Stimulated activated CD4-positive, alpha-beta T cell treated with anti-CD3 and anti-CD28 coated beads, TNF-alpha, amount 100 ng/mL, for 48 hours (primary cell): ENCODE measurements at places on chromosomes 5 and 9.

GRCh38 chr5:142883025-142883424, 112.8 kb downstream of the ARHGAP26 start:
- DNase-seq: no peak

DNA sequence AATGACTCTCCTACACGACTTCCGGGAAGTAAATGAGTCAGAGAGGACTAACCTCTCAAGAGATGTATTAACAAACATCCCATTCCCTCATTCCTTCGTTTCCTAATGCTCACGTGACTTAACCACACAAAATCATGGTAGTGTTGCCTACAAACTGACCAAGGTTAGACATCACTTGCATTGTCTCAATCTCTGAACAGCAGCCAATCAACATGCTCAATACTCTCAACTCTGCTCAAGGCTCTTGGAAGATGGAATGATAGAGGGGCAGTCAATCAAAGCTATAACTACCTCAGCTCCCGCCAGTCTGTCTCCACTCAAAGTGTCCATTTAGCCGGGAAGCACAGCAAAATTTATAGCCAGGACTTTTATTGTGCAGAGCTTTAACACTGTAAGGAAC, 143.8 kb upstream of the PIK3R1 start:
- no peak for DNase-seq

DNA sequence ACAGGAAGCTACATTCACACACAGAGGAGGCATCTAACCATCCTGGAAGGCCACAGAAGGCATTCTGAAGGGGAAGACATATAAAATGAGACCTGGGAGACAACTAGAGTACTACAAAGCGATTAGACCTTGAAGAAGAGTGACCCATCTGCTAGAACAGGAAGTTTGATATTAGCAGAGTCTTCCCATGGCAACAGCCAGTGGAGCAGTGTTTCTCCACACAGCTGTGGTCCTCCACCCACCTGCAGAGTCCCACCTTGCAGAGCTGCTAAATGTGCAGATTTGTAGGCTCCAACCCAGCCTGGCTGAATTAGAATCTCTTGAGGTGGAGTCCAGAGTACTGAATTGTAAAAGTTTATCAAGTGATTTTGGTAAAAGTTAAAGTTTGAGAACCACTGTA, 267.0 kb downstream of the CETN3 start:
- no peak for DNase-seq

- no peak for DNase-seq
Measured at GRCh38 chr9:35841645-35841900, 12.5 kb downstream of the TMEM8B start.

GRCh38 chr5:17331651-17332050, 114.2 kb downstream of the BASP1 start:
- DNase-seq: no peak

- DNase-seq: no peak
Measured at GRCh38 chr5:138946241-138946623, 71.1 kb upstream of the LRRTM2 start.

- no peak for DNase-seq
Measured at GRCh38 chr5:170737591-170737990, 45.9 kb upstream of the GABRP start.

DNA sequence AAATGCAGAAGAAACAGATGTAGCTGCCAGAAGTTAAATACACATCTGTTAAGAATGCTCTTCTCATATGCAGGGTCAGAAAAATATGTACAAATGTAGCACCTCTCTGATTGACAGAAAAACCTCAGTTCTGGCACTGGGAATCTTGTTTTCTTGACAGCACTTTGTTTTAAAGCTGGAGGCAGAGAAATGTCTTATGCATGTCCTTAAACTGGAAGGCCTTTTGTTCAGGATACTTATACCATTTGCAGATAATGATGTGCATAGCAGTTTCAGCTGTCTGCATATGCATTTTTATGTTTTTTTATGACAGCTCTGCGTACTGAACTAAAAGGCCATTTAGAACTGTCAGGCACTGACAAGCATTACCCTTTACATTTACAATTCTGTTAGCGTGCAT, 567.9 kb downstream of the EBF1 start:
- DNase-seq: no peak

GRCh38 chr5:137015540-137016116, 483.5 kb downstream of the SPOCK1 start:
- DNase-seq: no peak

GRCh38 chr9:138007918-138008841, 130.6 kb downstream of the CACNA1B start:
- no peak for DNase-seq

GRCh38 chr5:149493316-149493715, 57.9 kb downstream of the CSNK1A1 start:
- no peak for DNase-seq

GRCh38 chr5:61465496-61465895, 133.4 kb downstream of the ZSWIM6 start:
- DNase-seq: no peak

- DNase-seq: no peak
Measured at GRCh38 chr5:60594715-60595477, 105.1 kb downstream of the DEPDC1B start.

GRCh38 chr9:114016629-114017423, 61.3 kb downstream of the AMBP start:
- no peak for DNase-seq

GRCh38 chr9:78103971-78104433, 72.4 kb upstream of the GNAQ start:
- DNase-seq: no peak

GRCh38 chr5:181088289-181088688, 42.7 kb downstream of the OR2V1 start:
- DNase-seq: no peak

DNA sequence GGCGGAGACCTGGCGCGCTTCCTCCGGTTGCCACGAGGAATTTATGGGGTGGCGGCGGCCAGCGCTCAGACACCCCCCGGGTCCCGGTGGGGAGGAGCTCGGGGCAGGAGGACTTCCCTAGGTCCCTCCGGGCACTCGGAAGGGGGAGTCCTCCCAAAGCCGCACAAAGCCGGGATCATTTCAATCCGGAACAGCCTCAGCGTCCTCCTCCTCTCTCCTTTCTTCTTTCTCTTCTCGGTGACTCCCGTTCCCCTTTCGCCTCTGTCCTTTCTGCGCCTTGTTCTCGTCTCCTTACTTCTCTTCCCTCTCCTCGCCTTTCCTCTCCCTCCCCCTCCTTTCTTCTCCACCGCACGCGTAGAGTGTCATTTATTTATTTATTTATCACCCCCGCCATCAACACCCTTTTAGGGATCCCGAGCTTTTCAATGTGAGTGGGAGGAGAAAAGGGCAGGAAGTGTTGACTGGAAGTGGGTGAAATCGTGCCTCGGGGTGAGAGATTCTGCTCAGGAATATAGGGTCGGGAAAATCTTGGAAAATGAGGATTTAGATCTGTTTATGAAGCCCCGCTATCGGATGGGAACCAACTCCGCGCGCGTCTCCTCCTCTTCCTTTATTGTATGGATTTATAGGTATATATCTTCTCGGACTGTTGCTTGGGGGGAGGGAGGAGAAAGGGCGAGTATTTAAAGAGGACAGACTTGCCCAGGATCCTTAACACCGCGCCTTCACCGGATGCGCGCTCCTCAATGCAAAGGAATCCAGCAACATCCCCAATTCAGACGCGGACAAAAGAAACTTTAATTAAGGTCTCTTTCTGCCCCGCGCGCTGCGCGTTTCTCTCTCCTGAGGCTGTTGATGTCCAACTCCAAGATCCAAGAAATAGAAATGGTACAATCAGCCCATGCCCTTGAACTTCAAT, 2.0 kb upstream of the ZNF462 start:
- no peak for DNase-seq

DNA sequence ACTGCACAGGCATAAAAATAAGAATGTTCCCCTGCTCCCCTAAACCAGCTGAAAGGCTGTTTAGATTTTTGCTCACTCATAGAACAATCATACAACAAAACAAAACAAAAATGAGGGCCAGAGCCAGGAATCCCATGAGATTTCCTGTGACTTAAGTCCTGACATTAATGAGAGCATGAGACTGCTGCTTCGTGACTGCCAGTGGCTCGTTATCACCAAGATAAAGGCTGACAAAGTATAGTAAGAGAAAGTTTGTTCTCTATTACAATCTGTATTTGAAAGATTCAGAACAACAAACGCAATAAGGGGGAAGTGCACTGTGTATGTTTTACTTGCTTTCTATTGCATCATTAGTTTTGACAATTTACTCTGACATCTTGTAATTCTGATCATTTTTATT, 837.1 kb upstream of the C9orf72 start:
- DNase-seq: no peak

DNA sequence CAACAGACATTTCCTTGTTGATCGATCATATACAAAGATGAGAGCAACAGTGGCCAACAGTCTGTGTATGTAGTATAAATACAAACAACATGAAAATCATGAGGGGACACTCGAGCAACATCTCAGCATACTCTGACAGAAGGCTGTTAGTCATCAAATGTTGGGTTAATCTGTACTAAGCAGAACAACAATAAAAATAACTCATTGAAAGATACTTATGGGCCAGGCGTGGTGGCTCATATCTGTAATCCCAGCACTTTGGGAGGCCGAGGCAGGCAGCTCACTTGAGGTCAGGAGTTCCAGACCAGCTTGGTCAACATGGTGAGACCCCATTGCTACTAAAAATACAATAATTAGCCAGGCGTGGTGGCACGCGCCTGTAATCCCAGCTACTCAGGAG, 67.3 kb downstream of the SCAI start:
- no peak for DNase-seq

- DNase-seq: no peak
Measured at GRCh38 chr9:110509792-110510191, 69.7 kb downstream of the SVEP1 start.

- no peak for DNase-seq
Measured at GRCh38 chr5:64838376-64838775, 69.6 kb downstream of the CWC27 start.

GRCh38 chr5:150778517-150779396, at the start of gene SMIM3:
SMIM3 (plus strand) TSS chr5:150778757; CDS start chr5:150795441, 16,684 bp downstream.
- DNase-seq: peak; percentile 53

DNA sequence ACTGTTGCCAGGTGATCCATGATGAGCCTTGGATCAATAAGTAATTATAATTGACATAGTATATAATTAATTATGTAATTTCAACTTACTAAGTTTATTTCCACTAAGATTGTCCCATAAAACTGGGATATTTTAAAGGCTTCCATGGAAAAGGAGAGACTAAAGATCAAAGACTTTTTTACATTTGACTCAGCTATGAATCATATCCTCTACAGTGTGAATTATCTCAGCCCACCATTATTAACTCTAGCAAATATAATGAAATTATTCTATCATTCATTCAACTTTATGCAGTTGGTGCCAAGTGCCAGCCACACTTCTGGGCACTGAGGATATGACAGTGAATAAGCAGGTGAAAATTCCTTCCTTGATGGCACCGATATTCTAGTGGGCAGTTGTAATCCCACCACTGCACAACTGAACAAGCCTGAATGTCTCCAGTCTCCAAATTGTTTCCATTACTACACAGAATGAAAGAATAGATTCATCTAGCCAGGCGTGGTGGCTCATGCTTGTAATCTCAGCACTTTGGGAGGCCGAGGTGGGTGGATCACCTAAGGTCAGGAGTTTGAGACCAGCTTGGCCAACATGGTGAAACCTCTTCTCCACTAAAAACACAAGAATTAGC, 21.9 kb upstream of the TXN start:
- no peak for DNase-seq

- DNase-seq: no peak
Measured at GRCh38 chr9:38391278-38392118, 1.0 kb upstream of the ALDH1B1 start.

GRCh38 chr9:81424431-81424830, 264.9 kb downstream of the TLE1 start:
- no peak for DNase-seq
